Thymus (tissue), 14 donors: ENCODE measurements at places on chromosomes 16 and 17. TPM values are rescaled to one million over a fixed set of nuclear protein-coding genes. Genes with fewer than 3 reads are reported as not detected.

PTX4 gene
- 0.05 TPM for total RNA-seq

LDHD gene
- 0.99 TPM for total RNA-seq

GAST gene
- 5.0 TPM for total RNA-seq

SUZ12 gene
- total RNA-seq: 24.3 TPM

DNA sequence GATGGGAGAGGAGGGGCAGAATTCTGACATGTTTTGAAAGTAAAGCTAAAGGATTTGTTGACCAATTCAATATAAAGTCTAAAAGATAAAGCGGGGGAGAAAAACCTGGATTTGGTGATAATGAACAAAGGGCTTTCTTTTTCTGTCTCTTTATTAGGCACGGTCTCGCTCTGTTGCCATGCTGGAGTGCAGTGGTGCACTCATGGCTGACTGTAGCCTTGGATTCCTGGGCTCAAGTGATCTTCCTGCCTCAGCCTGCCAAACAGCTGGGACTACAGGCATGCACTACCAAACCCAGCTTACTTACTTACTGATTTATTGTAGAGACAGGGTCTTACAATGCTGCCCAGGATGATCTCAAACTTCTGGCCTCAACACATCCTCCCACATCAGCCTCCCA lies 7.5 kb downstream of the CDR2 start:
- H3K4me1 ChIP-seq: peaks cover 13% of the 10 kb centered on the region
- H3K36me3 ChIP-seq: peaks cover 12% of the 10 kb centered on the region
- no peaks in the 10 kb centered on the region for H3K27me3 ChIP-seq
- DNase-seq: no peak

GRCh38 chr17:41728056-41728455 lies 6.4 kb downstream of the HAP1 start:
- DNase-seq: no peak
- no peak overlapping the region for H3K27ac ChIP-seq
- peaks cover 6% of the 10 kb centered on the region for H3K4me1 ChIP-seq

GRCh38 chr16:79839466-79840341 lies 239.2 kb upstream of the MAF start:
- DNase-seq: no peak
- H3K4me3 ChIP-seq: no peak overlapping the region
- no peak overlapping the region for H3K27ac ChIP-seq
- no peaks in the 10 kb centered on the region for H3K36me3 ChIP-seq
- no peaks in the 10 kb centered on the region for H3K27me3 ChIP-seq
- H3K4me1 ChIP-seq: peaks cover 6% of the 10 kb centered on the region

DNA sequence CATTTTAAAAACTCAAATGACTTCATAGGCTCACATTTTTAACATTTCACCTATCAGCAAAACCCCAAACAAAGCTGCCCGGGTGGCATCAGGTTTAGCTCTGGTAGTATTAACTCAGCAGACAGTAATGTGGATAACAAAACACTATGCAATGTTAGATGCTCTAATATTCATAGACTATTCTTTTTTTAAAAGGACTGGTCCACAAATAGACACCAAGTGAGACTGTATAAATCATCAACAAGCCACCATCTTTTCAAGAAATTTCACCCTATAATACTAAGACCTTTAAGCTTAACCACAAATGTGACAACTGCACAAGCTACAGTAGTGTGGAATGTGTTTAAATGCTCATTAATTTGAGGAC lies 20.2 kb downstream of the SNN start:
- H3K36me3 ChIP-seq: peaks cover 68% of the 10 kb centered on the region
- DNase-seq: no peak
- no peaks in the 10 kb centered on the region for H3K27me3 ChIP-seq
- H3K4me3 ChIP-seq: no peak overlapping the region
- H3K27ac ChIP-seq: no peak overlapping the region

GRCh38 chr17:60933739-60934138 lies 256.1 kb downstream of the BCAS3 start:
- DNase-seq: no peak
- H3K4me3 ChIP-seq: no peak overlapping the region
- no peaks in the 10 kb centered on the region for H3K4me1 ChIP-seq
- H3K36me3 ChIP-seq: no peaks in the 10 kb centered on the region

DNA sequence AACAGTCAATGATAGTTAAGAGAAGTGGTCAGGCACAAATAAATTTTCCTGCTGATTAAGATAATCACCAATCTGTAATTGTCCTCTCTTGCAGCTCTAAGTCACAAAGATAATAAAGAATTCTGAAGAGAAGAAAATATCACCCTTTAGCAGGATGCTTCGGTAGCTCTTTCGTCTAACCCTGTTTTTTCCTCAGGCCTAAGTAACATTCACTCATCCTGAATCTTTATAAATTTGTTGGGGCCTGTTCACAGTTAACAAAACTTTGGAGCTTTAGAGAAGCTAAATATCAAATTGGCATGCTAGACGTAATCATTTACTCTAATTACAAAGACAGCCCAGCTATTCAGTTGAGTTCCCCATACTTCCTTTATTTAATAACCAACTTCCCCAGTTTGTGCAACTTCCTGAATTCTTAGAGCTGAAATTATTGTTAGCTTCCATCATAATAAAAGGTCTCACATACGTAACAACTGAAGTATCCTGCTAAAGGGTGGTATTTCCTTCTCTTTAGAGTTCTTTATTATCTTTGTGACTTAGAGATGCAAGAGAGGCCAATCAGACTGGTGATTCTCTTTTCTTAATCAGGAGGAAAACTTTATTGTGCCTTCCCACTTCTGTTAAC lies 118.6 kb downstream of the TANGO6 start:
- H3K27ac ChIP-seq: no peak overlapping the region
- no peak for DNase-seq
- H3K36me3 ChIP-seq: no peaks in the 10 kb centered on the region
- no peak overlapping the region for H3K4me3 ChIP-seq
- H3K27me3 ChIP-seq: no peaks in the 10 kb centered on the region

- DNase-seq: no peak
- H3K27ac ChIP-seq: no peak overlapping the region
- no peaks in the 10 kb centered on the region for H3K4me1 ChIP-seq
- peaks cover 27% of the 10 kb centered on the region for H3K36me3 ChIP-seq
Observed at GRCh38 chr17:67349420-67349819, 17.0 kb downstream of the PSMD12 start.

- no peak for DNase-seq
- H3K4me1 ChIP-seq: peaks cover 12% of the 10 kb centered on the region
- H3K36me3 ChIP-seq: peaks cover 18% of the 10 kb centered on the region
Observed at GRCh38 chr17:63775420-63775819, 1.4 kb downstream of the DDX42 start.
